Activated CD8-positive, alpha-beta memory T cell treated with anti-CD3 and anti-CD28 coated beads for 1 hour (primary cell): ENCODE measurements at places on chromosomes 7 and 10.

- DNase-seq = no peak
Measured at GRCh38 chr10:108323274-108323798, 1158.8 kb upstream of the SORCS1 start.

DNA sequence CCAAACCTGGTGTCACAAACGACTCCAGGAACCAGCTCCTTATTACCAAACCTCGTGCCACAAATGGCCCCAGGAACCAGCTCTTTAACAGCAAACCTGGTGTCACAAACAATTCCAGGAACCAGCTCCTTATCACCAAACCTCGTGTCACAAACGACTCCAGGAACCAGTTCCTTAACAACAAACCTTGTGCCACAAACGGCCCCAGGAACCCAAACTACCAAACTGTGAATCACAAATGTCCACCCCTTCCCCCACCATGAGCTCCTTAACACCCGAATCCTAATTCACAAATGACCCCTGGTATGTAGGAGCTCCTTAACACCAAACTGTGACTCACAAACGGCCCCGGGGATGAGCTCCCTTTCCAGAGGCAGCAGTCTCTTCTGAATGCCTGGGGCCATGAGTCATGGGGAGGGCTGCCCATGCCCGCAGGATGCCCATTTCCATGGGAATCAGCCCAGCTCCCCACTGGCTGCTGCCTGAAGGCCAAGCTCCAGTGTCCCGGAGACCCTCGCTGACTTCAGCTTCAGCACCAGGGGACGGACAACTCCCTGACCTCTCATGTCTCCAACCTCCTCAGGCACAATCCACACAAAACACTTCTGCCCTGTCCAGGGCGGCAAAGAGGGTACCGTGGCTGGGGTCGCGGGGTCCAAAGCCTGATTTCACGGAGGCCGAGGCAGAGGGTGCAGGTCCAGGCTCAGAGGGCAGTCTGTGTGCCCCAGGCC is 213.1 kb downstream of the ELFN1 start:
- DNase-seq = no peak

- DNase-seq = no peak
Measured at GRCh38 chr10:15370212-15370855, 755 bp downstream of the FAM171A1 start.

GRCh38 chr10:1661416-1661815 is 75.9 kb downstream of the ADARB2 start:
- no peak for DNase-seq
